ENCODE measurements at places on chromosomes 4 and X.

- DNase-seq: peak; percentile 80
Measured at GRCh38 chr4:170259631-170260153, 169.9 kb upstream of the AADAT start.

DNA sequence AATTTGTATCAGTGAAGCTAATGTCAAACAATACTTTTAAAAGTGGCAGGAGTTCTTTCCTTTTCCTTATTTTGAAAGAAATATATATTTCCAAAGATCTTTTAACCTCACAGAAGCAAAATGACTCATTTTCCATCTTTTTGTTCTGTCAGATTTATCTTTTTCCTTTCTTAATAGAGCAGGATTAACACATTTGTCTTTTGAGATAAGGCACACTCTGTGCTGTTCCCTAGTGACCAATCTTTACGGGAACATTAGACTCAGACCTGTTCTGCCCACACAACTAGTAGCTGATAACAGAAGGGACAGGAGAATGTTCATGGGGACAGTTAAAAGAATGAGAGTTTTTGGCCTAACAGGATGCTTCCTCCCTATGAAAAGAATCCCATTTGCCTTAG, 381.2 kb downstream of the STPG2 start:
- no peak for DNase-seq

DNA sequence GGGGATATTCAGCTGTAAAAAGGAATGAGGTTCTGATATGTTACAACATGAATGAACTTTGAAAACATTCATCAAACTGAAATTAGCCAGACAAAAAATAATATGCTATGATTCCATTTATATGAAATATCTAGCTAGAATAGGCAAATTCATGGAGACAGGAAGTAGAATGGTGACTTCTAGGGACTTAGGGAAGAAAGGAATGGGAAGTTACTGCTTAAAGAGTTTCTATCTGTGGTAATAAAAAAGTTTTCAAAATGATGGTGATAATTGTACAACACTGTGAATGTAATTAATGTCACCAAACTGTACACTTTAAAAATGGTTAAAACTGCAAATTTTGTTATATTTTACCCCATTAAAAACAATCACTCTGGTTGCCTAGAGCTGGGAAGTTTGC, 30.2 kb downstream of the SMIM14 start:
- no peak for DNase-seq

GRCh38 chr4:174663216-174663615, 140.9 kb upstream of the HPGD start:
- peak; percentile 16 for DNase-seq

DNA sequence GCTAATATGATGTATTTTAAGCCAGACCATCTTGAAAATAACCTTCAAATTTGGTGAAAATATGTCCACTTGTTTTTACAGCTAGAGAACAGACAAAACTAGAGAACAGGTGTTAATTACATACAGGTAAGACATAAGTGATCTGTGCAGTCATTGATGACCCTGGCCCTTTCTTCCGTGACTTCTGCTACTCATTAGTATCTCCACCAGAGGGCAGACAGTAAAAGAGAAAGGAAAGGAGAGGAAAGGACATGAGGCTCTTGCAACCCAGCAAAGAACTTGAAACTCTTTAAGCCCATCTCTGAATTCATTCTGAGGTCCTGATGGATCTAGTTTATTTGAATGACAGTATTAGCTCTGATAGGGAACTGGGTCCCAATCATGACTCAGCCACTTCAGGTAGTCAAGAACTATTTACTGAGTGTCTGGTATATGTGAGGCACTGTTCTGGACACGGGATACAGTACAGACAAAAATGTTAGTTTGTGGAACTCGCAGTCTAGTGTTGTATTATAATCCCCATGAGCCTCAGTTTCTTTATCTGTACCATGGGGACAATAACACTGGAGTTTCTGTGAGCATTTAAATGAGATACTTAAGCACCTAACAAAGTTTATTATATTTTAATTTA, 121.0 kb upstream of the TEX13D start:
- peak; percentile 50 for DNase-seq

GRCh38 chr4:6641164-6641970, 882 bp downstream of the MRFAP1 start:
- peak; percentile 72 for DNase-seq

- peak; percentile 94 for DNase-seq
Measured at GRCh38 chrX:153381684-153382532, 19.2 kb downstream of the PNMA6E start.

- no peak for DNase-seq
Measured at GRCh38 chr4:39574946-39575345, 47.7 kb upstream of the UGDH start.

DNA sequence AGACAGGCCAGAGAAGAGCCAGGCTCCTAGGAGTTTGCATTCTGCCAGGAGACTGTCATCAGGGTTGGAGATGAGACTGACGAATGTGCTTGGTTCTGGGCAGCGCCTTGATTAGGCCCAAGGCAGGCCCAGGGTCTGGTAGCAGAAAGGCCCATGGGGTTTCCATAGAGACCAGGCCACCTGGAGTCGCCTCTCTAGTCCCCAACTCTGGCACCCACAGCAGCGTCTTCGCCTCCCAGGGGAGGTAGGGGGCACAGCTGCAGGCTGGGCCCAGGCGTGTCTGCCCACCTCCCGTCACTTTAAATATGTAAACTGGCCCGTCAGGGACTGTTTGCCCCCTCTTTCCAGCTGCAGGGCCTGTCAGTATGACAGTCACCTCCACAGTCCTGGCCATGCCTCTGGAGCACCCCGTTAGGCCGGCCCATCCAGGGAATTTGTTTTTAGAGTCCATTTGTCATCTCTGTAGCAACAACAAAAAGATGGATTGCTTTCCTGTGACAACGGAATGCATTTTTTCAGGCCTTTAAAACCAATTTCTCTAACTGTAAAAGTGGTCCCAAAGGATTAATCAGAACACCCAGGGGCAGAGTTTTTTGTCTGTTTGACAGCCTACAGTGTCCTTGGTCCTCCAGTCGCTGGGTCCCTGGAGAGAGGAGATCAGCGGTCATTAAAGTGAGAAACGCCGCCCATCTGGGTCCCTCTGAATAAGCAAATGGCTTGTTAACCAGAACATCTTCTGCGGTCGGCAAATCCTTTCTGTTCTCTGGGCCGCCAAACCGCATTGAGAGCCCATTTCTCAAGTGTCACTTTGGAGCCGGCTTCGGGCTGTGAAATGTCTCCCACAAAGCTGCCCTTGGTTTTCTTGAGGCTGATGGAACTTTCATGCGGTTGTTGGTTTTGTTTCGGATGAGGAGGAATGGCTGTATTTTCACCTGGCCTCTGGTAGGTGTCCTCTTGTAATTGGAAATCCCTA, 153.0 kb upstream of the PSAPL1 start:
- DNase-seq: no peak

DNA sequence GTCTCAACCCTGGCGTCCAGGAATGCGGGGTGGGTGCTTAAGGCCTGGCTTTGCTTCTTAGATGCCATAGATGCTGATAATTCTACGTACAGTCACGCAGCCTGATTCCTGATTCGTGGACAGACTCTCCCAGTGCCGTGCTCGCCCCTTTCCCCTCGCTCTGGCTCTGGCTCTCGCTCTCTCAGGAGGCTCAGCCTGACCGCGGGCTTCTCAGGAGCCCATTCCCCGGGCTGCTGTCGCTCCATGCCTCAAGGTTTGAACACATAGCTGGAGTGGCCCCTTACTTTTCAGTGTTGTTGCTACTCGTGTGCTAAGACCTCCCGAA, 59.2 kb upstream of the ZC4H2 start:
- no peak for DNase-seq

DNA sequence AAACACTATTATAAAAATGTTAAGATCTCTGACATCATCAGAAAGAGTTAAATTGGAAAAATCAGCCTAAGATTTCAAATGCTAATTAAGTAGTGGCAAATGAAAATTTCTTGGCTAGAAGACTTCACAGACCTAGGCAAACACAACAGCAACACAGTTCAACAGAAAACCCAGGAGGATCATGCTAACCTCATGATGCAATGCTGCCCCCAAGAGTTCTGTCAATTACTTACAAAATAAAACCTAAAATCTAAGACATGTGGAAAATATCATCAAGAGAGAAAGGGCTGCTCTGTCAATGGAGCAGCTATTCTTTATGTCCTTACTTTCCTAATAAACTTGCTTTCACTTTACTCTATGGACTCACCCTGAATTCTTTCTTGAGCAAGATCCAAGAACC, 21.0 kb downstream of the S100G start:
- DNase-seq: peak; percentile 68

GRCh38 chrX:23503835-23504539, 163.3 kb upstream of the PRDX4 start:
- peak; percentile 81 for DNase-seq

GRCh38 chrX:131235768-131236545, 53.1 kb downstream of the IGSF1 start:
- DNase-seq: peak; percentile 81

GRCh38 chr4:128527946-128528576, 240.4 kb upstream of the PGRMC2 start:
- DNase-seq: no peak

DNA sequence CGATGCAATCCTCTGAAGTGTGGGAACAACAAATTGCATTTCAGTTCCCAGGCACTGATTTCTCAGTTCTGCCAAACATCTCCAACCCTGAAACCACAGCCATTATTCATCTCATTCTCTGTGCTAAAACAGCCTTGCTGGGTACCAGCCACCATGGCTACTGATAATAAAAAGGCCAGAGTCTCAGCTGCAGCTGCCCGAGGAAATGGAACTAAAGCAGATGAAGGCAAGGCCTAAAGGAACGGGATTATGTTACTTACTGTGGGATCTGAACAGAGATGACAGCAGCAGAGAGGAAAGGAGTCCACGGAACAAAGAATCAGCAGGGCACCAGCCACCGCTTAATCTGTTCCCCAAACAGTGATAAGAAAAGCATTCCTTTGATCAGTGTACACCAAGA, 155.7 kb downstream of the PAPSS1 start:
- peak; percentile 11 for DNase-seq

DNA sequence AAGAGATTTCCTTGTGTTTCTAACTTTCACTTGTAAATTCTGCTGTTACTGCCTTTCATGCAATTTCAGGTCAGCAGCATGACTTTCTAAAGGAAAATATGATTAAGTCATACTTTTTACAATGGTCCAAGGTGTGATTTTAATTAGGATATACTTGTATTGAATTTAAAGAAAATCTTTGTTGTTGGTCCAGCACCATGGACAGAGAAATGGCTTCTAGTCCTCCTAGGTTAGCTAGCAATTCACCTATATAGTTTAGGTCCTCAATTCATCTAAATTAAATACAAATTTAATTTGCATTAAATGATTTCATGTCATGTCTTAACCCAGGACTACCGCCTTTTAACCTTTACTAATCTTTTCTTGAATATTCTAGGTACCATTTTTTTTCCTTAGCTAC, 304.9 kb upstream of the RPS6KA3 start:
- DNase-seq: peak; percentile 10

DNA sequence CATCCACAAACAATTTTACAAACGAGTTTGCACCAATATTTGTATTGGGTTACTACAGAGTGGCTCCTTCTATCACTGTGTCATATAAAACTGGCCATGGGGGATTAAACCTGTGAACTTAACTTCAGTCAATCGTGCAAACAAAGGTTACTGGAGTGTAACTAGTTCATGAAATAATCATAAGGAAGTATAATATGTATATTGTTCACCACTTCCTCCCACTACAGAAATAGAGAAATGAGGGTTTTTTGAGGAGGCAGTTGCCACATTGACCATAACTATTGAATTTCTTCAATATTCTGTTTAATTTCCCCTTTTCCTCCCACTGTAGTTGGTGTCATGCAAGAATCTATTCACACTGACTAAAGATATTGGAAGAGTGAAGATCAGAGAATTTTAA, at the start of gene GPR82:
Gene GPR82 (plus strand): TSS at position 356 of the 400 bp plus-strand sequence. CDS start 2,846 bp downstream, outside the sequence.
- peak; percentile 5 for DNase-seq

DNA sequence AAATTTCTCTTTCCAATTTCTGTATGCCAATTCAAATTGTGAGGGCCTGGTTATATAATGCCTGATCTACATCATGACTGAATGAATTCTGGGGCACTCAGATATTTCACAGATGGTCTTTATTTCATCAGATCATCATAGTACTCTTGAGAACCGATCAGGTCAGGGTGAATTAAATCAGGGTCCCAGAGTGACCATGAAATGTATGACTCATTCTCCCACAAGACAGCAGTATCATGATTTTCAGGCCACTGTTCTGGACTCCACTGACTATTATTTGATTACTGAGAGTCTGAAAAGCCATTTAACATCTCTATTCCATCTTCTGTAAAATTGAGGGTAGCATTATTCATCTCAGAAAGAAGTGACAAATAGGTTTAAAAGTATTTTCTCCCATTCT, 471.5 kb downstream of the ADGRL3 start:
- no peak for DNase-seq

- DNase-seq: no peak
Measured at GRCh38 chr4:115844180-115844579, 730.8 kb upstream of the NDST4 start.

GRCh38 chr4:126843492-126844067, 789.2 kb upstream of the INTU start:
- DNase-seq: no peak

DNA sequence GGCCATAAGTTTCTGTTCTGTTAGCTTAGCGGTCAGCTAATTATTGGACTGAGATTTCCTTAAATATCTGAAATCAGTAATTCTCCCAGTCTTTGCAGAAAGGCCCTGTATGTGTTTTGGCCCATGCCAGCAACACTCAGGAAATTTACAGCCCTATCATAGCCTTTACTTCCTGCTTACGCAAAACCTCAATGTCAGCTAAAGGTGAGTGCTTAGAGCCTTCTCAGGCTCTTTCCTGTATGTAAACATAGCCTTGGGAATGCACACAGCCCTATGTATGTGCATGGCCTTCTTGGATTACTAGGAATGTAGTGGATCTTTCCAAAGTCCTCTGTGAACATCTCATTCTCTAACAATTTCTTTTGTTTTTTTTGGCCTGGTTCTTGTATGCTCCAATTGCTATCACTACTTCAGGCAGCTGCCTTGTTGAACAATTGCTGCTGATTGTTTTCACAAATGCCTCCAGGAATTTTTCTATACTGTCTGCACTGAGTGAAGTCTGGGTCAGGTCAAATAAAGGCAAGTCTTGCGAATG, 200.0 kb downstream of the PPP1R2C start:
- DNase-seq: no peak

DNA sequence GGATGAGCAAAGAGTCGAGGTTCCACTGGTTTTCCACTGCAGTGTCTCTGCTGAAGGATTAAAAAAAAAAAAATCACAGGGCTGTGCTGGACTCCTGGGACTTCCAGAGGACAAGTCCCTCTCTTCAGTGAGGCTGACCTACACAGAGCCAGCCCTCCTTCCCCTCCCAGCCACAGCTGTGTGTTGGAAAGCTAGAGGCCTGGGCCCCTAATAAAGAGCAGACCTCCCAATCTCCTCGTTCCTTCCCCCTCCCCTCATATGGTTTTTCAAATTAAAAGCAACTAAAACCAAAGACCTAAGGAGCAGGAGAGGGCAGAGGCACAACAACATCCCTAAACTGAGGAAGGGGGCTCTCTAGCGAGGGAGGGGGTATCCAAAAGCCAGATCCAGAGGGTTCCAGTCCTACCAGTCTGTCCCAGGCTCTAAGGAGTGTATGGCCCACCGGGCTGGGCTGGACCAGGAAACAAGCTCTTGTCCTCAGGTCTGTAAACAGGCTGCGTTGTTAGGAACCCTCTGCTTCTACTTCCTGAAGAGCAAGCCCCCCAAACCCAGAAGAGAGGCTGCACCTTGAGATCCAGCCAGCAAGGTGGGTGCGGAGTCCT, 4.0 kb upstream of the PDGFRA start:
- DNase-seq: peak; percentile 95

All from muscle of leg (tissue), 16 donors.